ENCODE measurements at places on chromosomes 6 and 20.

DNA sequence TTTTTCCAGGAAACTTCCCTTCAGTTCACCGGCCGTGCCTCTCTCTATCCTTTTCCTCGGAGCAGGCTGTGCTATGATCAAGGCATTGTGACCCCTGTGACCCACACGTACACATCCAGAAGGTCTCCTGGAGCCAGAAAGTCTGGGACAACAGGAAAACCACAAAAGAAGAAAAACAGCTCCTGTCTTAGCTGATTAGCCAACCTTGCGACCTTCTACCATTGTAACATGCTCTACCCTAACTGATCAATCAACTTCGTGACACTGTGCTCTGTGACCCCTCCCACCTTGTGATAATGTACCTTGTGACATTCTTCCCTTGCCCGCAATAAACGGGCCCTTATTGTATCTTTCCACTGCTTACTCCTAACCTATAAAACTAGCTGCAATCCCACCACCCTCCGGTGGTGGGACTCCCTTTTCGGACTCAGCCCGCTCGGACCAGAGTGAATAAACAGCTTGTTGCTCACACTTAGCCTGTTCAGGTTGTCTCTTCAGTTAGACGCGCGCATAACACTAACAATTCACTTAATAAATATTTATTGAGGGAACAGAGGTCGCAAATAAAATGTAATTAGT is 24.2 kb downstream of the ZNF311 start:
- DNase-seq: peak; percentile 72

DNA sequence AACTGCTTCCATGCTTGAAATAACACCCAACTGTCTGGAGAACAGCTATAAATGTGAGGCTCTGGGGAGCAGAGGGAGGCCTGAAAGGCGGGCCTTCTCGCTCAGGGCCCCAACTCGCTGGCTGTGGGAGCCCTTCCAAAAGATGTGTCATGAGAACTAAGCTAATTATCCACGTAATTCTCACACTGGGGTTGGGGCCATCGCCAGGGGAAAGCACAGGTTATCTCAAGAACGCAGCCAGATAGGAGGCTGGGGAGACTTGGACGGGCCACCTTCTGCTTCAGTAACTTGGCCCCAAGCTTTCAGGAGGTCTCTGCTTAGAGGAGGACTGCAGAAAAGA is 1.6 kb downstream of the PXDC1 start:
- DNase-seq: peak; percentile 78

- DNase-seq: no peak
Measured at GRCh38 chr20:22544462-22544861, 39.9 kb downstream of the FOXA2 start.

- no peak for DNase-seq
Measured at GRCh38 chr6:15518057-15518456, 144.8 kb downstream of the DTNBP1 start.

DNA sequence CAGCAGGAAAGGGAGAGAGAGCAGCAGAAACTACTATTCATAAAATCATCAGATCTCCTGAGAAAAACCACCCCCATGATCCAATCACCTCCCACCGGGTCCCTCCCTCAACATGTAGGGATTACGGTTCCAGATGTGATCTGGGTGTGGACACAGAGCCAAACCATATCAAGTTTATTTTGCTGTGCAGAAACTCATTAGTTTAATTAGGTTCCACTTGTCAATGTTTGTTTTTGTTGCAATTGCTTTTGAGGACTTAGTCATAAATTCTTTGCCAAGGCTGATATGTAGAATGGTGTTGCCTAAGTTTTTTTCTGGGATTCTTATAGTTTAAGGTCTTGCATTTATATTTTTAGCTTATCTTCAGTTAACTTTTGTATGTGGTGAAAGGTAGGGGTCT is 422.0 kb upstream of the HS3ST5 start:
- no peak for DNase-seq

DNA sequence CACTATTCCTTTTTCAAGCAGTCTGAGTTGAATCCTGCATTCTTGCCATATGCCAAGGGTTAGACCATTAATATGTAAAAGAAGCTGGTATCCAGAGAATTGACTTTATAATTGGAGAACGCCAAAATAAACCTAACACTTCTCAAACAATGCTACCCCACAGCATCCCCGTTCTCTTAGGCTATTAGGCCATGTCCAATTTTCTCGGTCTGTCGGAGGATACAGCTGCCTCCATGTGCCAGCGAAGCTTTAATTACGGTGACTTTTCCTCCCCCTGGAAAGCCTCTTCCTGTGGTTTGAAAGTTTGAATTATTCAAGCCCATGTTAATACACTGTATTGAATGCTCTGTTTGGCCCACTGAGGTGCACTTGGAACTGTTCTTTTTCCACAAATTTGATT is 60.5 kb downstream of the HS3ST5 start:
- no peak for DNase-seq

DNA sequence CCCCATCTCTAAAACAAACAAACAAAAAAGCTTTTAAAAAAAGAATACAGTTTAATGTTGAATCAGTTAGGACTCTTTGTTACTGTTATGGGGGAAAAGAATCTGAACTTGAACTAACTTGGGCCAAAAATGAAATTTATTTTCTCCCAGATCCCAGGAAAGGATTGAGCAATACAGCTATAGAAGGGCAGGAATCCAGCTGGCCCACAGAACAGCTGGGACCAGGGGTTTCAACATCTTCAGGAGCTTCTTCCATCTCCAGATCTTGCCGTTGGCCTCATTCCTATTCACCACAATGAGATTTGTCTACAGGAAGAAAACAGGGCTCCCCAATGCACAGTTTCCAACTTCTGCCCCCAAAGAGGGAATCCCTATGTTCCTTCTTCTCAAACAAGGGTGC is 43.2 kb upstream of the AKAP12 start:
- DNase-seq: peak; percentile 78
